ENCODE measurements at places on chromosomes 6 and 20.

DNA sequence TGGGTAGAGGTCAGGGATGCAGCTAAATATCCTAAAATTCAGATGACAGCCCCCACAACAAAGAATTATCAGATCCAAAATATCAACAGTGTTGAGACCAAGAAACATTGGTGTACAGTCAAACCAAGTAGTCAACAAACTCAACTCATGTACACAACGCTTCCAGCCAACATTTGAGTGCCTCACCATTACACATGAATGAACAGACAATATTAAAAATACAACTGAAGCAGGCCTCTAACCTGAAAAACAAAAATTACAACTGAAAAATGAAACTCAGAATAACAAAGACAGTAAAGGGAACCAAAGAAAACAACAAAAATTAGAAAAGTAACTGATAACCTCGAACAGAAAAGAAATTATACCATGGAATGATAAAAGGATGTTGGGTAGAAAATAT lies 46.2 kb downstream of the HACE1 start:
- no peak for DNase-seq

- DNase-seq, result no peak
Measured at GRCh38 chr20:20519269-20519668, 151.4 kb downstream of the INSM1 start.

GRCh38 chr6:32581315-32582095 lies 8.1 kb downstream of the HLA-DRB1 start:
- no peak for DNase-seq

- DNase-seq, result no peak
Measured at GRCh38 chr6:37324131-37325033, 29.4 kb upstream of the RNF8 start.

GRCh38 chr6:89073014-89073620 lies 7.4 kb upstream of the PNRC1 start:
- no peak for DNase-seq

Data from SK-N-SH (cell line).